ENCODE measurements at places on chromosomes 1 and 21. TPM values are rescaled to one million over a fixed set of nuclear protein-coding genes. Genes with fewer than 3 reads are reported as not detected.
A peak's percentile ranks its signal among the peaks of the same experiment; 100 is the strongest.

Gene SWT1
- 6.2 TPM for total RNA-seq

Gene RPTN
- total RNA-seq, result not detected

Gene HNRNPU
- total RNA-seq, result 271 TPM

Gene NFIA
- 4.9 TPM for total RNA-seq

DNA sequence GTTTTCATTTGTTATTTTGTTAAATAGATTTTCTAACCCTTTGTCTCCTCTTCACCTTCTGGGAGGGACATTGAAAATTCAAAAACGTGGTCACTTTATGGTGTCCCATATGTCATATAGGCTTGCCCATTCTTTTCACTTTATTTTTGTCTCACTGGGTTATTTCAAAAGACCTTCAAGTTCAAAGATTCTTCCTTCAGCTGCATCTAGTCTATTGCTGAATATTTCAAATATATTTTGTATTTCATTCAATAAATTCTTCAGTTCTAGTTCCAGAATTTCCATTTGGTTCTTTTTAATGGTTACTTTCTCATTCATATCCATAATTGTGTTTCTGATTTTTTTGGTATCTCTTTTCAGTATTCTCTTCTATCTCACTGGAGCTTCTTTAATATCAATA is 11.6 kb upstream of the KCTD3 start:
- no peak for DNase-seq

DNA sequence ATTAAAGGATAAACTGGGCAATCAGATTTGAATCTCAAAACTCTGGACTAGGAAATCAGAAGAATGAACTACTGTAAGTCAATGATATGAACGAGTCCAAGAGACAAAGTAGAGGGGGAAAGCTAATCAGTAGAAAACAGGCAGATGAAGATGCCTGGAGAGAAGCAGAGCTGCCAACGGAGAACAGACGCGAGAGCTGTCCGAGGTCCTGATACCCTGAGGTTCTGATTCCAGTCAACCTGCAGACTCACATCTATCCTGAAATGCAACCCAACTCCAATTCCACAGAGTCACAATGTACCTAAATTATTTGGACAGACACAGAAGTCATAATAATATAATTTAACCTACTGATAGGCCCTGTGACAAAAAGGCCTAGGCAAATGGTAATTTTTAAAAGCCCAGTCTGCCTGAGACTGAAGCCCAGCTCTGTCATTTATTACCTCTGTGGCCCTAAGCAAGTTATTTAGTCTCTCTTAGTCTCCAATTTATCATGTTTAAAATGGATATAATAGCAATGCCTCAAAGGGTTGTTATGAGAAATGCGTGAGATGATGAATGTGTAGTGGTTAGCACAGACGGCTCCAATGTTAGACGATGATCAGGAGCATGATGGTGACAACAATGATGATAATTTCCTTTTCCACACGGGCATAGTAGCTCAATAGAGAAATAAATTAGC is 33.4 kb downstream of the RGS7 start:
- peak; percentile 4 for DNase-seq

All from kidney epithelial cell (primary cell).